ENCODE measurements at places on chromosomes 11 and 22.
A peak's percentile ranks its signal among the peaks of the same experiment; 100 is the strongest.

- DNase-seq: no peak
These were observed 1.9 kb downstream of the MMP7 start for GRCh38 chr11:102528618-102529017.

- peak; percentile 78 for DNase-seq
These were observed 26.7 kb upstream of the TOLLIP start for GRCh38 chr11:1335811-1336761.

- DNase-seq: no peak
These were observed 15.6 kb downstream of the ARAP1 start for GRCh38 chr11:72736452-72737069.

GRCh38 chr11:30452114-30452513 lies 129.2 kb downstream of the ARL14EP start:
- no peak for DNase-seq

DNA sequence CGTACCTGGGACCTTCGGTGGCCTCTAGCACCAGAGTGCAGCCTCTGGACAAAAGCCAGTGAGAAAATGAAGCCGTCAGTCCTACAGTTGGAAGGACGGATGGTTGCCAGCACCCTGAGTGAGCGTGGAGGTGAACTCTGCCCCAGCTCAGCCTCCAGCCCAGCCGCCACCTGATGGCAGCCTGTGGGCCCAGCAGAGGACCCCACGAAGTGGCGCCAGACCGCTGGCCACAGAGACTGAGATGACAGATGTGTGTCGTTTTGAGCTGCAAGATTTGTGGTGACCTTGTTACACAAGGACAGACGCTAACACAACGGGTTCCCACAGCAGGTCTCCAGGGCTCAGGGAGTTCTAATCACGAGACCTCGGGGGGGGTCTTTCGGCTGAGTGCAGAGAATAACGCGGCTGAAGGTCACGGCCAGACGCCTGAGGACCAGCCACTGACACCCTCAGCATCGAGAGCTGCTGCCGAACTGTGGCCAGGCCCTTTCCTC lies 75.0 kb downstream of the BRD1 start:
- DNase-seq: no peak

DNA sequence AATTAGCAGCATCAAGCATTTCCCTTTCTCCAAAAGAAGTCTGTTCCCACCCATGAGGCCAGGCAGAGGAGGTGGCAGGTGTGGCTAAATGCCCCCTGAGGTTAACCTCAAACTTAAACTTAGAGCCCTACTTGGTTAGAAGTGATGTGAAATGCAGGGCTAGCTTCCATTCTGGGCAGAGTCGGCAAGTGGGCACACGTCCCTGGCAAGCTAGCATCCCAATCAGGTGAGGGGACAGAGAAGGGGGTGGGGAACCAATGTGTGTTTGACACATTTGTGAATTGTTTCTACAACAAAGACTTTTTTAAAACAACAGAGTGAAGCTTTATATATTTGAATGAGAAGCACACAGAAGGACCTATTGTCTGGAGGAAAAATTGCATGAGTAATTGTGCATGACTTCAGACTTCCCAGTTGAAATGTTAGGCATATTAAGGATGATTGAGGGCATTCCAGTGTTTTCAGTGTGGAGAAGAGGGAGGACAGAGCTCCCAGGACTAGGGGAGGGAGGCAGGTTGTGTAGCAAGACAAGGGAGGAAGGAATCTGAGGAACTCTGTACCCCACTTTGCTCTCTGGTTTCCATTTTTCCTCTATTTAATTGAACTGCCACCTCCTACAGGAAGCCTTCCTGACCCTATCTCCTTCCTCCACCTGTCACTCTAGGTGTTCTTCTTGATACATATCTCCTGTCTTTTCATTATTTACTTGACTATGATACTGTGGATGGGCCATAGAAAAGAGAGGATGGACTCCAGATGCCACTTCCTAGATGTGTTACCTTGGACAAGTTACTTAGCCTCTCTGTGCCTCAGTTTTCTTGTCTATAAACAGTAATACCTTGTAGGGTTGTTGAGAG lies 83.3 kb upstream of the PICALM start:
- DNase-seq: no peak

DNA sequence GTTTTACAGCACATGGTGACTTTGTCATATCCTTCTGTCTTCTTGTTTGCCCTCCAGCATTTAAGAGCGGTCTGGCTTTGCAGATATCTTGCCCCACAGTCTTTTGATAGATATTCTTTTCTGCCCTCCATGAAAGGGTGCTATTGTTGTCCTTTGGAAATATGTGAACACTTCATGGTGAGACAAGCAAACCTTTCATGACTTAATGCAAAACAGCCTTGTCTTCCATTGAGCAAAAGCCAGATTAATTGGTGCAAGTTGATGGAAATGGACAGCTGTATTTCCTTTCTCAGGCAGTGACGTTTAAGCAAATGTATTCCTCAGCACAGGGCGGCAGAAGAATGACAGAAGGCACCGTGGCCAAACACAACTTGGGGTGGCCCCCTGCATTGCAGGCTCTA lies 4.4 kb downstream of the DCPS start:
- no peak for DNase-seq

- DNase-seq: no peak
These were observed 2.0 kb upstream of the LAYN start for GRCh38 chr11:111538407-111539114.

GRCh38 chr11:58573451-58574104 lies 2.1 kb downstream of the LPXN start:
- no peak for DNase-seq

DNA sequence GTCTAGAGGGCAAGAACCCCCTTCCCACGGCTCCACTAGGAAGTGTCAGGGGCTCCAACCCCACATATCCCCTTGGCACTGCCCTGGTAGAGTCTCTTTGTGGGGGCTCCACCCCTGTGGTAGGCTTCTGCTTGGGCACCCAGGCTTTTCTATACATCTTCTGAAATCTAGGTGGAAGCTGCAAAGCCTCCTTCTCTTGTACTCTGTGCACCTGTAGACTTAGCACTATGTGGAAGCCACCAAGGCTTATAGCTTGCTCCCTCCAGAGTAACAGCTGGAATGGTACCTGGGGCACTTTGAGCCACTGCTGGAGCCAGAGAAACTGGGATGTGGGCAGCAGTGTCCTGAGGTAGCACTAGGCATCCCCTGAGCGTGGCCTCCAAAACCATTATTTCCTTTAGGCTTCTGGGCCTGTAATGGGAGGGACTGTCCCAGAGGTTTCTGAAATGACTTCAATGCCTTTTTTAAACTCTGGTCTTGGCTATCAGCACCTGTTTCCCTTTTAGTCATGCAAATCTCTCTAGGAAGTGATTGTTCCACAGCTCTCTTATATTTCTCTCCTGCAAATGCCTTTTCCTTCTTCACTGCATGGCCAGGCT lies 68.4 kb downstream of the TRAF6 start:
- no peak for DNase-seq

DNA sequence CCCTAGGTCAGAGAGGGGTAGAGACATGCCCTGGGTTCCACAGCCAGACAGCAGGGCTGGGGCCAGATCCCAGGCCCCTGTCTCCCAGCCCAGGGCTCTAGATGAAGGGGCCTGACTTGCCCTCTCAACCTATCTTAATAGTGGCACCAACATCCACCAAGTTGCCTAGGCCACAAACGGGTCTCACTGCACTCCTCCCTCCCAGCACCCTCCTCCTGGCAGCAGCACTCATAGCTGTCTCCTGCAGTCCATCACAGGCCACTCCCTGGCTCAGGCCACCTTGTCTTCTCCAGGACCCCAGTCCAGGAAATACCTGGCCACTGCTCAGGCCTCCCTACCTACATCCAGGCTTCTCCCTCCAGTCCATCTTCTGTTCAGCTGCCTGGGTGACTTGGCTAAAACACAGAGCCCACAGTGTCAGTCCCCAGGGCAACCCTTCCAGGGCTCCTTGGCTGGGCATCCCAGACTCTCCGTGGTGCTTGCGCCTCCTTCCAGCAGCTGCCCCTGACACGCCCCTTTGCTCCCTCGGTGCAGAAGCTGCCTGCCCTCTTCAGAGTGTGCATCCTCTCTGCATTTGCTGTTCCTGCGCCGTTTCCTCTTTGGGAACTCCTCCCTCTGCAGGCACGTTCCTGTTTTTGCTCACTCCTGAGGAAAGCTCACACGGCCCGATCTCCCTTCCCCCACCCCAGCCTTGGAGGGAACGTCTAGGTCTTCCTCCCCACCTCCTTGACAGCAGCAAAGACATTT lies 40.5 kb downstream of the LRRC32 start:
- DNase-seq: no peak

- DNase-seq: no peak
These were observed 147.5 kb upstream of the B3GAT1 start for GRCh38 chr11:134559602-134559962.

DNA sequence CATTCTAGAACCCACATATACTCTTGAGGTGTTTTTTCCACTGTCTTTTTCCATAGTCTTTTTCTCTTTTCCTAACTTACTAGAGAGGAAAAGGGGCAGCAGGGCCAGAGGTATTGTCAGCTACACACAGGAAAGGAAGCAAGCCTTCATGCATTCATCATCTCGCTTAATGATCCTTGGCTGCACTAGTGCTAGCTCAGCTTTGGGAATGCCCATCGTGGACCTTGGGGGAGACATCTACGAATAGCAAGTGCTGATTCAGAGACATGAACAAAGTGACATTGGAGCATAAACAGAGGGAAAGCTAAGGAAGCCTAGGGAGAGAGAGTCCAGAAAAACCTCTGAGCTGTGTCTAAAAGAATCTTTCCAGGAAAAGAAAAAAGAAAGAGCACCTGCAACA lies 466.3 kb upstream of the ARHGAP42 start:
- DNase-seq: no peak

DNA sequence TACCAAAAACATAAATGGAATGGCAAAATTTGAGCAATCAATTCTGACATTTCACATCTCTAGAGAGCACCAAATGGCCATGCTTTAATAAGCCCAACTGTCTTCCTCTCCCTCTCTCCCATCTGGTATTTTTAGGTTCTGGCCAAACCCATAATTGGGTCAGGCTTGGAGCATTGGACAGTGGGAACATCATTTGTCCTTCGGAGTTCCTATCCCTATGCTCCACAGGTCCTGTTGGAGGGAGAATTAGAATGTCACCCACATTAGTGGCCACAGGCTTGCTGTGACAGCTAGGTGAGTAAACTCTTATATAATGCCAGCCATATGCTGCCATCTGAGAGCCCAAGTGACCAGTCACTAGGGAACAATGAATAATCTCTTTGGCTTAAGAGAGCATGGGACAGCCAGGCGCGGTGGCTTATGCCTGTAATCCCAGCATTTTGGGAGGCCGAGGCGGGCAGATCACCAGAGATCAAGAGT lies 251.0 kb upstream of the CCDC90B start:
- no peak for DNase-seq

DNA sequence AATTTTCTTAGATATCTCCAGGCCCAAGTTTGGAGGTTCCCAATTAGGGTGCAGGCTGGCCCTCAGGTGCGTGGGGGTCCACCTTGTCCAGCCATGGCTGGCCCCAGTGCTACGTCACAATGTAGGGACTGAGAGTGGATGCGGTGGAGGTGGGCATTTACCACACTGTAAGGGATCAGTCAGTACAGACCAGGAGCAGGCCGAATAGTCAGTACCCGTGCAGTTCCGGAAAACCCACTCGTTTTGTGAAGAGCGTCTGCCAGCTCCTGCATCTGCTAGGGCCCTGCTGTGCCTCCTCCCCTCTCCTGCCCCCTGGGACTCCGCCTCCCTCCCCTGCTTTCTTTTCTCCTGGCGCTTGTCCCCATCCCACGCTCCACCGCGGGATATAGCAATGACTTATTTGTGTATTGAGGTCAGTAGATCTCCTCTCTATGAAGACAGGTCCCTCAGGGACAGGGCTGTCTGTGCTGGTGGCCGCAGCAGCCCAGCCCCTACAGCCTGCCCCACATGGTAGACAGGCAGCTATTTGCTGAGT lies 50.4 kb upstream of the SEPTIN5 start:
- DNase-seq: peak; percentile 51

DNA sequence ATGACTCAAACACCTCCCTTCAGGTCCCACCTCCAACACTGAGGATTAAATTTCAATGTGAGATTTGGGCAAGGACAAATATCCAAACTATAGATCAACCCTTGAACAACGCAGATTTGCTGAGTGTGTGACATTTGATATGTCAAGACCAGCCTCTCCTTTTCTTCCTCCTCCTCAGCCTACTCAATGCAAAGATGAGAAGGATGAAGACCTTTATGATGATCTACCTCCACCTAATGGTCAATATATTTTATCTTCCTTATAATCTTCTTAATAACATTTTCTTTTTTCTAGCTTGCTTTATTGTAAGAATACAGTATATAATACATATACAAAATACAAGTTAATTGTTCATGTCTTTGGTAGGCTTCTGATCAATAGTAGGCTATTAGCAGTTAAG lies 67.5 kb upstream of the MPPED2 start:
- DNase-seq: no peak

DNA sequence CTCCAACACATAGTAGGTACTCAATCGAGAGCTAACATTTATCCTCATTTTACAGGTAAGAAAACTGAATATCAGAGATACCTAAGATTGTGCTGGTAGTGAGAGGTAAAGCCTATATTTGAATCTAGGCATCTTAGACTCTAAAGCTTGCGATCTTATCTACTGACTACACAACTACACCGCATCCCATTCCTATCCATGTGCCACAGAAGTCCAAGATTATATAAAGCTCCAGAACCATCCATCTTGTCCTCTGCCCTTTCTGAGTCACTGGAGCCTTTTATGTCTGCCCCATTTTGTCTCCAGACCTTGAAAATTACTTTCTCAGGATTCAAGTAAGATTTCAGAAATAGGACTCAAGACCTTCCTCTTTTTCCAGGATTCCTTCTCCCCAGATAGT lies 84.4 kb downstream of the OR5AK2 start:
- DNase-seq: no peak

DNA sequence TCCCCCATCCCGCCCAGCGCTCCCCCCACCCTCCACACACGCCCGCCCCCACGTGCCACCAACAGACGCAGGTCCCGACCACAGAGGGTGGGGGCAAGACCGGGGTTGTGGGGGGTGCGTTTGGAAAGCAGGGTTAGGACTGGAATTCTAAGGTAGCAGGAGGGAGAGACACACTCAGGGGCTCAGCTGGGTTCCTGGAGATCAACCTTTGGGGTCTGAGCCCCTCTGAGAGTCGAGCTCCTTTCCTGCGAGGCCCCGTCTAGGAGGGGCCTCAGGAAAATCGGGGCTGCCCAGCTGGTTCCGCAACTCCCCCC lies 429 bp downstream of the PGGHG start:
- no peak for DNase-seq

DNA sequence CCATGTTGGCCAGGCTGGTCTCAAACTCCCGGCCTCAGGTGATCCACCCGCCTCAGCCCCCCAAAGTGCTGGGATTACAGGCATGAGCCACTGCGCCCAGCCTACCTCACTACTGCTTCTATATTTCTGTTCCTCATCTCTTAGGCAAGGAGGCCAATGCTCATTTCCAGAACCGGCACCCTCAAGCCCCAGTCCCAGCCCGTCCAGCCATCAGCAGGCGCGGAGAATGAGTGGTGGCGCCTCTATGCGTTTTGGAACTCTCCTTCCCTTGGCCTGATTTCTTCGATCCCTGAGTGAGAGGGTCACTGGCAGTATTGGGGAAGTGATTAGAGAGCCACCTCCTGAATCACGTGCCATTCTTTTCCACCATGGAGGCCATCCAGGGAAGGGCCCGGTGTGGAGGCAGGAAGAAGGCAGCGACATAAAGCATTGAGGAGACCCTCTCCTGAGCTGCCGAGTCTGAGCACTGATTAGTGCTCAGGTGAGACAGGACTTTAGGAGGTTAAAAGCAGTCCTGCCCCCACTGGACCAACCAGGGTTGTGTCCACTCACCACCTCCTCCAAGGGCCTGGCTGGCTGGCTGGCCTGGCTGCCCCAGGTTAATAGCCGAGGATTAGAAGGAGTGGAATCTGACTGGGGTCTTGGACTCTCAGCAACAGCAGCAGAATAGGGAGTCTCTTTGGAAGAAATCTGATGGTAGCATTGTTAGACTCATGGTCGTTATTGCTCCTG lies 8.7 kb downstream of the GRIK4 start:
- DNase-seq: no peak

GRCh38 chr22:39466228-39467006 lies 9.6 kb downstream of the MGAT3 start:
- DNase-seq: no peak

Measured in frontal cortex (tissue), 4 donors.